Cardiac muscle cell (in vitro differentiated cells and primary cell): ENCODE measurements at places on chromosomes 12 and 14. TPM values are rescaled to one million over a fixed set of nuclear protein-coding genes. Genes with fewer than 3 reads are reported as not detected.

The GPR135 gene
- 1.7 and 4.0 TPM in 2 replicates for polyA plus RNA-seq

The AMDHD1 gene
- polyA plus RNA-seq: 0.06 TPM in 1 of 2 replicates, not detected in the other

The GALNT16 gene
- polyA plus RNA-seq: 3.4 and 7.7 TPM in 2 replicates

The TAS2R46 gene
- polyA plus RNA-seq: 0.24 and 0.51 TPM in 2 replicates

The KRT71 gene
- polyA plus RNA-seq: not detected in 2 replicates

The SERPINA5 gene
- 0.56 TPM in 1 of 2 replicates, not detected in the other for polyA plus RNA-seq

The CD163 gene
- polyA plus RNA-seq: not detected in 2 replicates

The TBX3 gene
- polyA plus RNA-seq: 63.7 and 78.3 TPM in 2 replicates

The GARIN6 gene
- polyA plus RNA-seq: not detected in 2 replicates

The POTEM gene
- polyA plus RNA-seq: not detected in 2 replicates

The PSEN1 gene
- polyA plus RNA-seq: 48.8 and 49.7 TPM in 2 replicates

The FAM181A gene
- 0.16 TPM in 1 of 2 replicates, not detected in the other for polyA plus RNA-seq

The SART3 gene
- polyA plus RNA-seq: 23.2 and 36.5 TPM in 2 replicates

The KRT2 gene
- polyA plus RNA-seq: not detected in 2 replicates

The PTPRB gene
- 0.31 TPM in 1 of 2 replicates, not detected in the other for polyA plus RNA-seq

The ARF3 gene
- polyA plus RNA-seq: 102 and 120 TPM in 2 replicates

The FGF23 gene
- 0.17 and 1.1 TPM in 2 replicates for polyA plus RNA-seq

The NYNRIN gene
- polyA plus RNA-seq: 21.3 and 30.7 TPM in 2 replicates

The C3AR1 gene
- not detected in 2 replicates for polyA plus RNA-seq

The FITM1 gene
- 181 and 209 TPM in 2 replicates for polyA plus RNA-seq

The RNASE11 gene
- not detected in 2 replicates for polyA plus RNA-seq

The MYBPC1 gene
- polyA plus RNA-seq: not detected in 2 replicates

The ANKRD33 gene
- polyA plus RNA-seq: 1.2 TPM in 1 of 2 replicates, not detected in the other

The WNT1 gene
- polyA plus RNA-seq: not detected in 2 replicates

The GLT1D1 gene
- polyA plus RNA-seq: 0.83 and 4.1 TPM in 2 replicates

The MYF5 gene
- not detected in 2 replicates for polyA plus RNA-seq

The ADAM21 gene
- not detected in 2 replicates for polyA plus RNA-seq

The LRP1 gene
- 28.3 and 28.5 TPM in 2 replicates for polyA plus RNA-seq

The LPAR5 gene
- 0.10 and 0.78 TPM in 2 replicates for polyA plus RNA-seq

The TDRD9 gene
- polyA plus RNA-seq: 0.31 TPM in 1 of 2 replicates, not detected in the other

The OAS2 gene
- not detected in 2 replicates for polyA plus RNA-seq

The KCNA5 gene
- polyA plus RNA-seq: 1.4 and 5.4 TPM in 2 replicates

The OR4K5 gene
- polyA plus RNA-seq: not detected in 2 replicates

The PAX9 gene
- polyA plus RNA-seq: 0.21 and 0.32 TPM in 2 replicates

The YAF2 gene
- polyA plus RNA-seq: 39.3 and 54.5 TPM in 2 replicates

The ADAMTS20 gene
- polyA plus RNA-seq: 0.12 and 0.13 TPM in 2 replicates

The FGF6 gene
- polyA plus RNA-seq: not detected in 2 replicates

The RIMBP2 gene
- polyA plus RNA-seq: 2.6 and 8.3 TPM in 2 replicates

The VASH1 gene
- 22.1 and 31.8 TPM in 2 replicates for polyA plus RNA-seq

The KRT74 gene
- polyA plus RNA-seq: not detected in 2 replicates

The POU6F1 gene
- polyA plus RNA-seq: 3.4 and 6.6 TPM in 2 replicates

The FAIM2 gene
- 0.49 TPM in 1 of 2 replicates, not detected in the other for polyA plus RNA-seq

The DYRK4 gene
- 86.9 and 90.4 TPM in 2 replicates for polyA plus RNA-seq
